ENCODE measurements at places on chromosomes 13 and 19. TPM values are rescaled to one million over a fixed set of nuclear protein-coding genes. Genes with fewer than 3 reads are reported as not detected.

- no peak for DNase-seq
Measured at GRCh38 chr13:80340651-80341100, 250 bp downstream of the SPRY2 start.

GRCh38 chr19:10503002-10503789, at the start of gene KEAP1:
TSS of gene KEAP1 (minus strand) at chr19:10503356. CDS start at chr19:10500033, 3,323 bp downstream.
- peak; percentile 64 for DNase-seq

- peak; percentile 82 for DNase-seq
Measured at GRCh38 chr19:17496337-17496997, 15.0 kb upstream of the PGLS start.

DNA sequence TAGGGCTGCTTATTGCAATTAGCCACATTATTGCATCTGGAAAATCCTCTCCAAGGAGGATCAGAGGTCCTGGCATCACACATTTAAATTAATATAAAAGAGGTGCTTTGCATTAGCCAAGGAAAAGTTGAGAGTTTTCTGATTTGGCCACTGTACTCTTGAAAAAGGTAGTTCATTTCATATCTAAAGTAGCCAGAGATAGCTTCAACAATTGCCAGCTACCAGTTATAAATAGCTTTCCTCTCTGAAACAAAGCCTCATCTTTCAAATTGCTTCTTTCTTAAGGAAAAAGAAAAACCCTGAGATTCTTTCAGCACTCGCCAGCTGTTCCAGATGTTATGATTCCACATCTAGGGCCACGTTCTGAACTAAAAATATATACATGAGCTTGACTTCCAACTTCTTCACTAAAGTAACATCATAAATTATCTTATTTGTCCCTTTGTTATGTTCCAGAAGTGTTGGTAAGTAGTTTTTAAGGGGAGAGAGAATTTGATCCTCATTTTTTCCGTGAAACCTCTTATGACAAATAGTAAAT, 69.6 kb downstream of the ERCC5 start:
- DNase-seq: no peak

The SERP2 gene
- total RNA-seq: 12.4 TPM

The IGFLR1 gene
- 2.9 TPM for total RNA-seq

GRCh38 chr19:17718550-17718946, 732 bp upstream of the MAP1S start:
- DNase-seq: no peak

DNA sequence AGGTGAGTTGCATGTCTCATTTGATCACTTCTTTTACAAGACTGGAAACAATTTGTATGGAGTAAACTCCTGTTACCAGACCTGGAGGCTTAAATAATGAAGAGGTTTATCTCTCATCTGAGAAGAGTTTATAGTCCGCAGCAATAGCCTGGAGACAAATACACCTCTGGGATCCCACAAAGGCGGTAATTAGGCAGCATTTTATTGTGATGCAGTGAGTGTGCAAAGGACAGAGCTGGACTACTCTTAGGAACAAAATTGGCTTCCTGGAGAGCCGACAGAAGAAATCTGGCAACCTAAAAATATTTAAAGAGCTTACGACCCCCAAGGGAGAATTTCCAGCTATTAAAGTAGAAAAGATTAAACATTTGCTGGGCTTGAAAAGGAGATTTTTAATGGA, 11.8 kb upstream of the KATNAL1 start:
- no peak for DNase-seq

- DNase-seq: no peak
Measured at GRCh38 chr13:89269737-89270136, 1598.6 kb downstream of the SLITRK5 start.

DNA sequence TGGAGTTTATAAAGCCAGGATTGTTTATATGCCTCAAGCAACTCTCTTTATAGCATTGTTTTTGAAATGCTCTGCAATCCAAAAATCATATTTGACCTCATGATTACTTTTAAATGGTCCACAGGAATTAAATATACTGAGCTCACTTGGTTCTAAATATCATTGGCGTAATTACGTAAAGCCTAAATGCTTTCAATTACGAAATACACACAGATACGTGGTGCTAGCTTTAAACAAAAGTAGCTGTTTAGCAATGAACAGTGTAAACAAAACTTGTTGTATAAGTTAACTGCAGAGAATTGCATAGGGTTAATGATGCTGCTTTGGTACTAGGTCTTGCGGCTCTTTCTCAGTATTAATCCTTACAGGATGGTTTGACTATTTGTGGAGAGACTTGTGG, 346.6 kb downstream of the COG6 start:
- no peak for DNase-seq

DNA sequence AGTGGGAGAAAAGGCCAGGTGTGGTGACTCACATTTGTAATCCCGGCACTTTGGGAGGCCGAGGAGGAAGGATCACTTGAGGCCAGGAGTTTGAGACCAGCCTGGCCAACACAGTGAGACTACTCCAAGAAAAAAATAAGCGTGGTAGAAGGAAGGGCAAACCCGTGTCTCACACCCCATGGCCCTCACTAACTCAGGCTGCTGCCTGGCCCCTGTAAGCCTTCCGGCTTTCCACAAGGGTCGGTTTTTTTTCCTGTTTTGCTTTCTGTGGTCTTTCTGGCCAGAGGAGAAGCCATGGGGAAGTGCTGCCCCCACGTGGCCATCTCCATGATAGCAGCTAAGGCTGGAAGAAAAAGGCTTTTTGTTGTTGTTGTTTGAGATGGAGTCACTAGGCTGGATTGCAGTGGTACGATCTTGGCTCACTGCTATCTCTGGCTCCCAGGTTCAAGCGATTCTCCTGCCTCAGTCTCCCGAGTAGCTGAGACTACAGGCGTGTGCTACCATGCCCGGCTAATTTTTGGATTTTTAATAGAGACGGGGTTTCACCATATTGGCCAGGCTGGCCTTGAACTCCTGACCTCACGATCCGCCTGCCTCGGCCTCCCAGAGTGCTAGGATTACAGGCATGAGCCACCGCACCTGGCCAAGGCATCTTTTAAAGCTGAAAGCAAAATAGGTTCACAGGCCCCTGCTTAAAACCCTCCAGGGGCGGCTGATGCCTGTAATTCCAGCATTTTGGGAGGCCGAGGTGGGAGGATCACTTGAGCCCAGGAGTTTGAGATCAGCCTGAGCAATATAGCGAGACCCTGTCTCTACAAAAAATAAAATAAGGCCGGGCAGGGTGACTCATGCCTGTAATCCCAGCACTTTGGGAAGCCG, 7.5 kb upstream of the ARHGEF18 start:
- peak; percentile 90 for DNase-seq

DNA sequence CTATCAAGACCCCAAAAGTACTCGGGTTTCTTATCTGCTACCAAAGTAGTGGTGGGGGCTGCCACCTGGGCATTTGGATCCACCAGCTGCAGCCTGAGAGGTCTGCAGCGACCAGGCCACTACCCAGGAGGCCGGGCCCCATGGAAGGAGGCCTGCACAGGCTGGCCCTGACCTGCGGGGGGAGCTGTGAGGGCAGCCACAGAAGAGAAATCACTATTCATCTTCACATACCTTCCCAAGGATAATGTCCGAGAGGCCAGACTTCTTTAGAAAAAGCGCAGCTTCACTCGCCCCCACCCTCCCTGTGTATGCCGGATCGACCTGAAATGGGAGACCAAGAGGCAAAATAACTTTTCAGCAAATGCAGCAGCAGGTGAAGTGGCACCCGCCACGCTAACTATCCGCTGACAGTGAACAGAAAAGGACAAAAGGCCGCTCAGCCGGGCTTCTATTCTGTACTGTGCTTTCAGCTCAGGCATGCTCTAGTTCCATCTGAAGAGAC, 30.1 kb downstream of the EPS15L1 start:
- no peak for DNase-seq

The CLDND2 gene
- total RNA-seq: 0.46 TPM

GRCh38 chr13:63287926-63288325, 1872.3 kb upstream of the PCDH20 start:
- no peak for DNase-seq

GRCh38 chr19:2255112-2255845, 938 bp downstream of the JSRP1 start:
- DNase-seq: no peak

The ADGRE2 gene
- total RNA-seq: 0.54 TPM

The PLPPR2 gene
- 13.7 TPM for total RNA-seq
